COR-L47 (cell line): ENCODE measurements at places on chromosomes 1 and 21.

GRCh38 chr1:27887215-27888021 is 15.1 kb downstream of the THEMIS2 start:
- no peak for DNase-seq

DNA sequence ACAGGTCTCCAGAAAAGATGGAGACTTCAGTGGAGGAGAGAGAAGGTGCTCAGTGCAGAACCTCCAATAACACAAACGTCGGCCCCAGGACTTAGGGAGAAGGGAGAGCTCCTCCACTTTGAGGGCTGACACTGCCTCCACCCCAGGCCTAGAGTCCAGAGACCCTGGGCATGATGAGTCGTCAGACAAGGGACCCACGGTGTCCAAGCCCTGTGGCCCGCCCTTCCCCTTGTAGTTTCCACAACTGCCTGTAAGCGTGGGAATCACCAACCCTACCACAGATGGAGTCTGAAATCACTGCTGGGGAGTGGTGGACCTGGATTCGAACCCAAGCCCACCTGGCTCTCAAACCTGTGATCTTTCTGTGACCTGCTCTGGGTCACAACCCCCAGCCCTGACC is 281.1 kb downstream of the NPHP4 start:
- no peak for DNase-seq

DNA sequence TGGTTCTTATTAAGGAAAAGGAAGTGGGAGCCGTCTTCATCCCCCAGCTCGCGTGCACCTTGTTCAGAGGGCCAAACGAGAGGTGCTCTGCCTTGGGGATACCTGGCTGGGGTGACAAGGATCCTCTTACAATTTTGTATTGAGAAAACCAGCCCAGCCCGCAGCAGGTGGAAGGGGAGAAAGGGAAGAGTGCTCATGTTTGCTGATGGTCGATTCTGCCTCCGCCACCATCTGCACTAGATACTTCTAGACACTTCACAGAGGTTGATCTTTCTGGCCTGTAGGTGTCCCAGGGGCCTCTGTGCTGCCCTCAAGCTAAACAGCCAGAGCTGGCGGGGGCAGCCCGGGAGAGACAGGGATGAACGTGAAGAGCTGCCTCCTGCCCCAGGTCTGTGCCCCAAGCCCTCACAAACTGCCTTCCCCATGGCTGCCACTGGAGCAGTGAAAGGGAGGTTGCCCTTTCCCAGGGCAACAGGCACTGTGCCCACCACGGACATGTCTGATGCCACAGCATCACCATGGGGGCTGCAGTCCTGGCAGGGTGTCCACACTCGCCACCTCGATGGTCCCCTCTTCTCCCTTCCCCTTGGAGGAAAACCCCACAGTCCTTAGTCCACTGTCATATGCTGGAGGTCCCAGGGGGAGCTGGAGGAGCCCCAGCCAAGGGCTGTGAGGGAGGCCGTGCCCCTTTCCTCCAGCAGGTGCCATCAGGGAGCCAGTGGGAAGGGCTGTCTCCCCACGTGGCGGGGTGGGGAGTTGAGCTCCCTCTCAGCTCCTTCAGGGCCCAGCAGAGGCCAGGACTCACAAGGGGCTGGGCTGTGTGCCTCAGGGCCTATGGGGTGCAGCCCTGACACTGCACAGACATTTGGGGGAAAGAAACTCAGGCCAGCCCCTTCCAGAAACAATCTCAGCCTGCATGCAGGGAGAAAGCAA is 8.1 kb downstream of the ADPRS start:
- DNase-seq: no peak

DNA sequence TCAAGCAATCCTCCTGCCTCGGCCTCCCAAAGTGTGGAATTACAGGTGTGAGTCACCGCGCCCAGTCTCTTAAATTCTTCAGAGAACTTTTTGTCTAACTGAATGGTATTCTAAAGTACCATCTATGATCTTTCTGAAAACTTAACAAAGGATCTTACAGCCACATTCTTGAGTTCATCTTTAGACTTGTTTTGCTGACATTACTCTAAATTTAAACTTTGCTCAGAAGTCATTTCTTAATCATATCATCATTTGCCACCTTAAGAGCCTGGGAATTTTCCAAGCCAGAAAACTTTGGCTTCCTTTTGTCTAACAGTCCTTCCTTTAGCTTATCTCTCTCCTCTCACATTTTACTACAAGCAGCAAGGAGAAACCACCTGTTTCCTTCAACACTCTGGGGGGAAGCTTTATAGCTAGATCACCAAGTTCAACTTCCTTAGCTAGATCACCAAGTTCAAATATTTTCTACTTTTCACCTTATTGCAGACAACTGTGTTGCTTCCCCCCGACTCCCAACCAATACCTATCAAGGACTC is 5.4 kb upstream of the ZBTB8A start:
- no peak for DNase-seq

GRCh38 chr1:54464031-54464476 is 57.9 kb upstream of the SSBP3 start:
- no peak for DNase-seq

DNA sequence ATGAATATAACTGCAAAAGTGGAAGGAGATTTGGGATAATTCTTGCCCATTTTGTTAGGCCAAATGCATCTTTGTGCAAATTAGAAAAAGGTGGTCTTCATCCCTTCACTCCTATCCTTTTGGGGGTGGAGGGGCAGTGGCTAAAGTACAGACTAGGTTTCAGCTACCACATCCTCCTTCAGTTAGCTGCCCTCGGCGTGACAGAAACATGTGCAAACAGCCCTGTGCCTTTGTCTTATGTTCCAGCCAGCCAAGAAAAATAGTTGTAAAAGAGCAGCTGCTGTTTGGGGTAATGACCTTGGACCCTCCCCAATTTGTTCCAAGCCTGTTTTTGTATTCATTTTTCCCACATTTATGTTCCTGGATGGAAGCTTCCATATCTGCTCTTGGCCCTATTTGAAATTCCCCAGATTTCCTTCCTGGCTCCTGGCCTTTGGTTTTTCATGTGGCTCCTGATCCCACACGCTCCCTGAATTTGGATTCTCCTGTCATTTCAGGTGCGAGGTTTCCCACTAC is 8.3 kb upstream of the LGALS8 start:
- DNase-seq: peak; percentile 54

DNA sequence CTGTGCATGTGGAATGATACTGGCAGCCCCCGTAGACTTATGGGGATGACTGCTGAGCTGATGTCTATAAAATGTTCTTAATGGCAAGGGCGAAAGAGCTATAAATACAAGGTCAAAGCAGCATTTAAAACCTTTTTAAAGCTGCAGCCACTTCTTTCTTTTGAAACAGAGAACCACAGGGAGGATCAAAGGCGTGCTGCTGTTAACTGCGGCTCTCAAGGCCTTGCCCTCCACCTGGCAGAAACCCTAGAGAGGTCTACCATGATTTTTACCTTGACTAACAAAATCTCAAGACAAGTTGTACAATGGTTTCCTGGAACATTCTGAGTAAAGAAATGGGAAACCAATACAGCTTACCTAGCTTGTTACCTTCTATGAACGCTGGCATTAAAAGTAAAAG is 89.7 kb downstream of the SLC45A1 start:
- DNase-seq: no peak

DNA sequence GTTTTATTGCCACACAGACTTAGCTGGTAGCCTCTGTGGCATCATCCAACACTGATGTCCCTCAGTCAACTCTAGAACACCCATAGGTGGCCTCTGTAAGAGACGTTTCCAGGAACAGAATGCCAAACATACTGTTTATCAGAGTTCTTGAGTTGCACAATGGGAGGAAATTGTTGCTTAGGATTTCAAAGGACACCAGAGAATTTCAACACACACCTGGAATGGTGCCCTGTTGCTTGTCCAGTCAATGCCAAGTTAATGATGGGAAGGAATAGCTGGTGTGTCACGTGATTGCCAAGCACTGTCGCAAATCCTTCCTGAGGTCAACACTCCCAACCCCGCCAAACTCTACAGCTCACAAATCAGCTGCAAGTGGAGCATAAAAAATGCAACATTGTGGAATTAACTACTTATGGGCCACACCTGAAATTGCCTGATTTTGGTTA is 28.6 kb upstream of the DUSP23 start:
- DNase-seq: no peak

- no peak for DNase-seq
These were observed 667.3 kb downstream of the PTPRU start for GRCh38 chr1:29903548-29904166.

- no peak for DNase-seq
These were observed 123.7 kb downstream of the FOXD2 start for GRCh38 chr1:47561523-47562007.

DNA sequence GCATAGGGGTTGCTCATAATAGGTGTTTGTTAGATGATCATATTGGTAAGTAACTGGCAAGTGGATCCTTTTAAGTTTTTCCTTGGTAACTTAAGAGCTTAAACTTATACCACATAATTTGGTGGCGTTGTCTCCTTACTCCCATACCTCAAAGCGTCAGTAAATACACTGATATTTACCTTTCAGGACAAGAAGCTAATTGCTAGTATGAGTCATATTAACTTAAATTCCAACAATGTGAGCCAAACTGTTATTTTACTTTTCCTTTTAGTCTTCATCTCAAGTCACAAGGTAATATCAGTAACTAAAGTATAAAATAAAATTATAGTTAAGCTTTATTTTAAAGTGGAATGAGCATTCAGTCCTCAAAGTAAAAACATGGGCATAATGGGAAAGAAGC is 9.0 kb upstream of the SH3GLB1 start:
- no peak for DNase-seq

- DNase-seq: peak; percentile 20
These were observed 940 bp downstream of the SOX13 start for GRCh38 chr1:204073837-204074273.

DNA sequence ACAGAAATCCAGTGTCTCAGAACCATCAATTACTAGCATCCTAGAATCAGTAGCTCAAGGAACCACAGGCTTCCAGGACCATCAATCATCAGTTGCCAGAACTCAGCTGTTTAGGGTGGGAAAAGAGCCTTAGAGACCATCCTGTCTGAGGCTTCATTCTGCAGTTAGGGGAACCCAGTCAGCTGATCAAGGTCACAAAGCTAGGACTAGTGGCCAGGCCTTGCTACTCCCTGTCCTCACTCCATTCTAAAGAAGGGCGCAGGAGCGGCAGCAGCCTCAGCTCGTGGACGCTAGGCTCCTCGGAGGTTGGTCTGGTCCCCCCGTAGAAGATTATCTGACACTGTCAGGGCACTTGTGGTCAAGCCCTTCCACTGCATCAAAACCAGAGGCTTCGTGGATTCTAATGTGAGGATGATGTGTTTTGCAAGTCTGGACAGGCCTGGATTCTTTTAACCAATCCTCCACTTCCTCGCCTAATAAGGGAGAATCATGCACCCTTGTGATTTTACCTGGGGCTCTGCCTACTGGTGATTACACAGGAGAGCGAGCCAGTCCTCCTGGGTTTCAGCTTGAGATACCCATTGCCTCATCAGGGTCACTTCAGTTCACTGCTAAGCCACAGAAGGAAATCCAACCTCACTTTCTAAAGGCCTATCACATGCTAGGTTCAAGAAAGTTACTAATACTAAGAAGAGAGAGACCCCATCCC is 41.7 kb upstream of the IFFO2 start:
- DNase-seq: no peak

GRCh38 chr1:155990005-155990739 is 11.8 kb upstream of the ARHGEF2 start:
- DNase-seq: no peak

DNA sequence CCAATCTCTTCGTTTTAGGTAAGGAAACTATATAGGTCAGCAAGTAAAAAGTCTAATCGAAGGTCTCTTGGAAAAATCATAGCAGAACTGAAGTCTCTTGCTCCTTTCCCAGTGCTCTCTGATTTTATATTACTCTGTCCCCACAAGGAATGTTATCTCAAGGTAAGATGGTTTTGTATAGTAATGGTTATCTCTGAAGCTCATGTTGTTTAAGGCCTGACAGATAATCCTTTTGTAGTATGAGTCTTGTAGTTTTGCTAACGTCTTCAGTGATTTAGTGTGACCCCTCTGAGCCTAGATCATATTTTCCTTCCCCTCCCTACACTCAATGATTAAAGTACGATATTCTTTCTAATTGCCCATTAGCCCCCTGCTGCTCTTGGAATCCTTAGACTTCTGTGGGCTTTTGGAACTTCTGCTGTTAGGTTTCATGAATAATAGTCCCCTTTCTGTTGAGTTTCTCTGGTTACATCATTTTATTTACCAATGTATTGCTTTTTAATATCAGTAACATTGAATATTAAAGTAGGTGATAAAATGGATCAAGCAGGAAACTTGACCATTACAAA is 52.1 kb downstream of the CNST start:
- DNase-seq: no peak

DNA sequence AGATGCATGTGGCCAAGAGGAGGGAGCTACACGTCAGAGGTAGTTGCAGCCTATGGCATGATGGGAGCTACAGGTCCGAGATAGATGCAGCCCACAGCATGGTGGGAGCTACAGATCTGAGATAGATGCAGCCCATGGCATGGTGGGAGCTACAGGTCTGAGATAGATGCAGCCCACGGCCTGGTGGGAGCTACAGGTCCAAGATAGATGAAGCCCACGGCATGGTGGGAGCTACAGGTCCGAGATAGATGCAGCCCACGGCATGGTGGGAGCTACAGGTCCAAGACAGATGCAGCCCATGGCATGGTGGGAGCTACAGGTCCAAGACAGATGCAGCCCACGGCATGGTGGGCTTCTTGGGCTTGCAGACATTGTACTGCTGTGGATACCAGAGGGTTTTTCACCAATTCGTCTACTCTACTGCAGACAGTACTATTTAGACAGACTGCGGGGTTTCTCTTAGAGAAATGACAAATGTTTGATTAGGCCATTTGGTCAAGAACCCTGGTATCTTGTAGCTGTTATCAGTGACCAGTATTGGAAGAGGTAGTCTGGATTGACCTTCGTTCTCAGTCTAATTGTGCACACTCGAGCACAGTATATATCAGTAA is 127.4 kb downstream of the DHRS3 start:
- DNase-seq: no peak

DNA sequence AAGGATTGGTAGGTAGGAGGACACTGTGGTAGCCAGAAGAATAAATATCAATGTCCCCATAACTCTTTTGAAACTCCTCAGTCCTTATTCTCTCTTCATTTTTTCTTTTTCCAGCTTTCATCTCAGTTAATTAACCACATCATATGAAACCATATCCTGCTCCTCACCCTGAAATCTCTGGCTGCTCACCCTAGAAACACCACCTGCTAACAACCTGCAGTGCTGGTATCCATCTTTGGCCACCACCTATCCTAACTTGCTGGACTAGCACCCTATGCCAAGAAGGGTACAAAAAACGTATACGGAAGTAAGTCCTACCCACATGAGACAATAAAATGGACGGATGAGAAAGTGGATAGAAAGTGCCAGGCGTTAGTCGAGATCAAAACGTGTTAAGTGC is 13.7 kb upstream of the DPYD start:
- DNase-seq: no peak

GRCh38 chr1:156551869-156552268 is 20.5 kb downstream of the IQGAP3 start:
- DNase-seq: no peak

- DNase-seq: no peak
These were observed 88.4 kb downstream of the PDE4B start for GRCh38 chr1:65881067-65881594.

DNA sequence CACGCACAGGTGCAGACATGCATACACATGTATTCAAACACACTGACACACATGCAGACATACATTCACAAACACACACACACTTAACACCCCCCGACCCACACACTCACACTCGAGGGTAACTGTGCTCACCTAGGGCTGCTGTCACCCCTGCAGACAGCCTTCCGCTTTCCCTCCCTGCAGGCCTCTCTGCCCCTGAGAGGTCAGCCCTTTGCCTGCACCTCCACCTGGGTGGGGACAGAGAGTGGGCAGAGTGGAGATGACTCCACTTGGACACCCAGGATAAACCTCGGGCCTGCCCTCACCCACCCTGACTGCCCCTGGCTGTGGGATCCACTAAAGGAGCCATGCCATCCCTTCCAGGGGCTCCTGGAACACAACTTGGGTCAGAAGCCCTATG is 264.3 kb downstream of the PTPRU start:
- DNase-seq: no peak
